Ascending aorta (tissue), 2 donors: ENCODE measurements at places on chromosomes 12 and 14. TPM values are rescaled to one million over a fixed set of nuclear protein-coding genes. Genes with fewer than 3 reads are reported as not detected.
A peak's percentile ranks its signal among the peaks of the same experiment; 100 is the strongest.

- DNase-seq: no peak
Measured at GRCh38 chr12:62211510-62211909, 48.7 kb upstream of the USP15 start.

The SLC25A3 gene
- total RNA-seq: 437 TPM

- no peak for DNase-seq
Measured at GRCh38 chr14:77912754-77913556, 113.0 kb downstream of the ADCK1 start.

The NCAPD2 gene
- 11.7 TPM for total RNA-seq

The SERPINA10 gene
- total RNA-seq: not detected

DNA sequence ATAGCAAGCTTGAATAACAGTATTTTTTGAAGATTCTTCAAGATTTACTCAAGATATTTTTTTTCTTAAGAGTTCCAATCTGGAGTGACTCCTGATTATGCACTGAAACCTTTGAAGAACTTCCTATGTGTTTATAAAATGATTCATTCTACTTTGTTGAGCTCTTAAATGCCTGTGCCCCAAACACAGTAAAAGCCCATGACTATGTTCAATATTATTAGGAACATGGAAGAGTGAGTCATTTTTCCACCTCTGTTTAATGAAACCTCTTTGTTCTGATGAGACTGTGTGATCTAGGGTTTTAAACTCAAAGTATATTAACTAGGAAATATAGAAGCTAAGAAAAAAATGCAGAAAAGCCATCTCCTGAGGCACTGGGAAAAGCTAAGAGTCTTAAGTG lies 415.0 kb upstream of the FBXO33 start:
- DNase-seq: no peak

GRCh38 chr12:27207615-27208413 lies 36.3 kb upstream of the STK38L start:
- no peak for DNase-seq

DNA sequence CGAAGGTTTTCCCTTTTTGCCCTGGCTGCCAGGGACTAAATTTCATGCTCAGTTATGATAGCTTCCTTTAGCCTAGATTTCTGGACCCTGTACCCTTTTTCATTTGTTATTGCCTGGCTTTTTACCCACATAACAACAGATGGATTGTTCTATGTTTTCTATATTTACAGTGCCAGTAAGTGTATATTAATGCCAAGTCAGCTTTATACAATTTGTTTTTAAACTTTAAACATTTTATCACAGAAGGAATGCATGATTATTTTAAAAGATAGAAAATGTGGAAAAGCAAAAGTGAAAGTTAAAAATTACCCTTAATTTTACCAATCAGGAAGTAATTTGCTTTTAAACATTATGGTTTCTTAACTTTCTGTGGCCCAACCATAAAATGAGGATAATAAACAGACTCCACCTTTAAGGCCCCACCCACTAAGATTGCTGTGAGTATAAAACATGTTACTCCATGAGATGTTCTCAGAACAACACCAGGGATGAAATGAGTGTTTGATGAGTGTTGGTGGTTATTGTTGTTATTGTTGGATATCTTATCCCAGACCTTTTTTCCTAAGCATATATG lies 496.8 kb downstream of the EGLN3 start:
- DNase-seq: no peak

The RDH16 gene
- total RNA-seq: 5.6 TPM

DNA sequence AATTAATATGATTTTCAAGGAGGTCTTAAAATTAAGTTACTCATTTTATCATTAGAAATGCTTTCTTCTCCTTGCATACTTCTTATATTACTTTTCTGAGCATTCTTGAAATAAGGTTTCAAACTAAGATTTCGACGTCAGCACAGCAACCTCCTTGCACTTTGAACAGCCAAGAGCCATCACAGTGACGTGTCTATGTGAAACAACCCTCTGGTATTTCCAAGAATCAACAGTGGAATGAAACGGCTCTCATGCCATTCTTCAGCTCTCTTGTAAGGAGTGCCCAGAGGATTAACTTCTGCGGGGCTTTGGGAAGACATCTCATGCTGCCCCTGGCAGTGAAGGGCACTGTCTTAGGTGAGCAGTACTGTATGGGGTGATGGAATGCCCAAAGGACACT lies 109.2 kb downstream of the EFCAB11 start:
- no peak for DNase-seq

GRCh38 chr14:106551265-106551664 lies 1024.9 kb downstream of the TMEM121 start:
- DNase-seq: no peak

DNA sequence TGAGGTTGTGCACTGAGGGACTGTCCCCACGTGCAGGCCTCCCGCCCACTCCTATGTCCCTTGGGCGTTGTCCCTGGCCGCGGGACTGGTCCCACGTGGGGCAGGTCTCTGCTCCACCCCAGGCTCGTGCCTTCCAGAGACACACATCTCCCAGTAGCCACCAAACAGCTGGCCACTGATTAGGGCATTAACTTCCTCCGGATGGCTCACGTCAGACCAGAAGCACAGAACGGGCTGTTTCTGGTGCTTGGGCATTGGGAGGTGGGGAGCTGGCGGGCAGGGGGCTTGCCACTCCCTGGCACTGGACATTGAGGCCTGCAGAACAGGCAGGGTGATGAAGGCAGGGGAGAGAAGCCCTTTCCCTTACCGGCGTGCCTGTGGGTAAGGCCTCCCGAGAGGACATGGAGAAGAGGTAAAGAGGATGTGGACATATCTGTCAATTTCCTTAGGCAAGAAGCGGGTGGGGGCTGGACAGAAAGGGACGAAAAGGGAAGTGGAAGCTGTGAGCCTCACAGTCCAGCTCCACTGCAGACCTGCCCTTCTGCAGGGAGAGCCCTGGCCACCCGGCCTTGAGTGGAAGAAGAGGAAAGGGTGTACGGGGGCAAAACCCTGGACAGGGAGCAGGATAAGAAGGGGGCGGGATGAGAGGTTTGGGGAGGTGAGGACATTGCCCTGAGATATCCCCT lies 101.2 kb downstream of the NINJ2 start:
- peak; percentile 46 for DNase-seq

GRCh38 chr14:95048771-95049312 lies 108.5 kb downstream of the DICER1 start:
- DNase-seq: peak; percentile 37

GRCh38 chr12:89153341-89153740 lies 199.0 kb downstream of the DUSP6 start:
- no peak for DNase-seq

GRCh38 chr12:20123465-20123864 lies 244.9 kb upstream of the PDE3A start:
- DNase-seq: no peak

The ASIC1 gene
- total RNA-seq: not detected

- DNase-seq: no peak
Measured at GRCh38 chr14:85344171-85344570, 185.8 kb upstream of the FLRT2 start.

- no peak for DNase-seq
Measured at GRCh38 chr14:99505089-99505488, 23.9 kb downstream of the CCNK start.

- no peak for DNase-seq
Measured at GRCh38 chr14:82366803-82367202, 833.1 kb upstream of the SEL1L start.

- DNase-seq: no peak
Measured at GRCh38 chr12:6372403-6373003, 2.9 kb downstream of the SCNN1A start.

The FAM161B gene
- total RNA-seq: 0.53 TPM

The TRIM9 gene
- 4.2 TPM for total RNA-seq

The ST8SIA1 gene
- 9.7 TPM for total RNA-seq

DNA sequence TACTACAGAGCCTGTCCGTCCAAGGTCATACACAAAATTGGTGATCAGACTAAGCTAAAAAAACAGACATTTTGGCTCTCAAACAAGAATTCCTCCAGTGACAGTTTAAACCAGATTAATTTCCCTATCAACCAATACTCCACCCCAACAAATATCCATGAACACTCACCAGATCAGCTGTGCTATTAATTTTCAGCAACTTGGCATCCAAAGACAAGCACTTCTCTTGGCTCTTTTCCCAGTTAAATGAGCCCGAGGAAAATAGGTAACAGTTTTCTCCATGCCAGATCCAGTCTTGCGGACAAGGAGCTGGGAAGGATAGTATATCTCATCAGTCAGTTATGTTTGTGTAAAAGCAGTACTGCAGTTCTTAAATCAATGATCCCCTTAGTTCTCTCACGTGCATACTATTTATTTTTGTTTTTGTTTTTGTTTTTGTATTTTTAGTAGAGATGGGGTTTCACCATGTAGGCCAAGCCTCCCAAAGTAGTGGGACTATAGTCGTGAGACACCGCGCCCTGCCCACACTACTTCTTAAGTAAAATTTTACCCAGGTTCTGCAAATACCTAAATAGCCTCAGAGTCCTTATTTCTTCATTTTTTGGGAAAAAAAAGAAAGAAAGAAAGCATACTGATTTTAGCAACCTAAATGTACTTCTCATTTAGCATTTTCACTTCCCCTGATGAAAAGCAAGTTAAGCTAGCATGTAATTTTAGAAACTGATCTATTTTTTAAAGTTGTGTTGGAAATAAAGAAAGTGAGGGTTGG lies 11.1 kb downstream of the OLR1 start:
- no peak for DNase-seq

GRCh38 chr14:101200008-101200649 lies 296.6 kb upstream of the RTL1 start:
- no peak for DNase-seq

- no peak for DNase-seq
Measured at GRCh38 chr14:33650430-33650829, 300.4 kb downstream of the EGLN3 start.

DNA sequence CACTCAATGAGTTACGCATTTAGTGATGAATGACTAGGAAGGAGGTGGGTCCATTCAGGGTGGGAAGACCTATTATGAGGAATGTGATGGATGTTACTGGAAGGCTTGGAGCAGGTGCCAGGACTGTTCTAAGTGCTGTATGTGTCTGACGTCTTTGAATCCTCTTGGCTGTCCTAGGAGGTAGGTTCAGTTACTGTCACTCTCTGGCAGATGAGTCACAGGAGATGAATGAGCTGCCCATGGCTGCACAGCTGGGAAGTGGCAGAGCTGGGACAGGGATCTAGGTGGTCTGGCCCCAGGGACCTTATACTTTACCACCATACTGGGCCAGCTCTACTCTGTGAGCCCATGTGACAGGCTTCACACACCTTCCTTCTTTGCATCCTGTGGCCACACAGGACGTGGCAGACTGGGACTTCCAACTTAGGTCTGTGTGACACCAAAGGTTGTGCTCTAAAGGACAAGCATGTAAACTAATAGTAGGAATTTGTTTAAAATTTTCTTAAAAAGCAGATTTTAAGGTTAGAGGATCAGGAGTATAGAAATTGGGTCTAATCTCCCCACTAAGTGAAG lies 24.0 kb downstream of the TCTN1 start:
- no peak for DNase-seq

The NPFF gene
- 2.8 TPM for total RNA-seq

- no peak for DNase-seq
Measured at GRCh38 chr14:85471156-85471555, 58.8 kb upstream of the FLRT2 start.

The SOAT2 gene
- not detected for total RNA-seq

GRCh38 chr14:23409966-23410635 lies 2.0 kb upstream of the MYH6 start:
- DNase-seq: no peak

- DNase-seq: no peak
Measured at GRCh38 chr14:36420149-36420687, 99.8 kb upstream of the MBIP start.

The CCDC175 gene
- total RNA-seq: not detected

- no peak for DNase-seq
Measured at GRCh38 chr12:100229036-100229635, 28.5 kb downstream of the ACTR6 start.

The GPR68 gene
- total RNA-seq: not detected

DNA sequence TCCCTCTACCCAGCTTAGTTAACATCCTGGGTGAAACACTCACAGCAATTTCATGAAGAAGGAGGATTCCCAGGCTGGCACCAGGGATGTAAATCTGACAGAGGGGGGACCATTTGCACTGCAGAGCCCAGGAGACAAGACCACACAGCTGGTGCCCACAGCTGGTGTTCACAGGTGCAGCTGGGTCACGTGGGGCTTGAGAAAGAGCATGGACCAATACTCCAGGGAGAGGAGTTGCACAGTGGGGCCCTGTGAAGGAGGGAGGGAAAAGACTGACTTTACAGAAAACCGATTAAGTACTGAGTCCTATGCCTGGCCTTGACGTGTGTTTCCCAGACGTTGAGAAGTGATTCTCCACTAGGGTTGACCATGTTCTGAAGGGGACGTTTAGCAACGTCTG lies 1316.7 kb upstream of the TMEM132C start:
- no peak for DNase-seq

DNA sequence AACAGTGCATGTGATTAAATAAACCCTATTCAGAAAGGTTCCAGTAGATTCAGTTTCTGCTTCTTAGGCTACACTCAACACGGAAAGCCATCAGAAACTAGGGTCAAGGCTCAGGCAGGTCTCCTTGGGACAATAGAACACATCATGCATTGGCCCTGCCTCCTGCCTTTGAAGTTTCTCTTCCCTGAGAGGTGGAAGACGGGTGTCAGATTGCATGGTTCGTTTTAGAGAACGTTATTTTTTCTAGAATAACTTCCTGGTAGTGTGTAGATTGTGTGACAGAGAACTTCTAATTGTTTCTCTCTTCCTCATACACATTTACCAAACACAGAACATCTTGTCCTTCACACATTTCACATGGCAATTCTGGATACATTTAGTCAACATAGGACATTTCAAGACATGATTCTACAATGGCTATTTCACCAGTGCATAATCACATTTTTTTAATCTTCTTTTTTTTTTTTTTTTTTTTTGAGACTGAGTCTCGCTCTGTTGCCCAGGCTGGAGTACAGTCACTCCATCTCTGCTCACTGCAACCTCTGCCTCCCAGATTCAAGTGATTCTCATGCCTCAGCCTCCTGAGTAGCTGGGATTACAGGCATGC lies 106.6 kb upstream of the AMN1 start:
- DNase-seq: no peak

DNA sequence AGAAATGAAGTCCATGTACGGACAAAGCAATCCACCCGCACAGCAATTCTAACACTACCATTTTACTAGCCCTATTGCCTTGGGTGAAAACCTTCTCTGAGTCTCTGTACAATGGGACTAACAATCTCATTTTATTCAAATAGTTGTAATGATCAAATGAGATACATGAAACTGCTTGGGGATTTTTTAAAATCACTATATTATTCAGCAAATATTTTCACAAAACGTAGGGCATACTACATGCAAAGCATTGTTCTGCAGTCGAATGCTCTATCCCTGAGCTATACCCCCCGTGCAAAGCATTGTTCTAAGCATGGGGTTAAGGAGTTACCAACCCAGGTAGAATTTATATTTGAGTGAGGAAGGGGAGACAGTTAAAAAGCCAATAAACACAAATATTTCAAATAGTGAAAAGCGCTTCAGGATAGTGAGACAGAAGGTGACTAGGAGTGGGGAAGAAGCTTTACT lies 554 bp upstream of the ATF7 start:
- no peak for DNase-seq

The FOXN4 gene
- total RNA-seq: not detected

The KRT82 gene
- total RNA-seq: not detected

The CCDC177 gene
- not detected for total RNA-seq

The POTEM gene
- total RNA-seq: not detected
